Foreskin fibroblast (primary cell): ENCODE measurements at places on chromosomes 4 and X.

DNA sequence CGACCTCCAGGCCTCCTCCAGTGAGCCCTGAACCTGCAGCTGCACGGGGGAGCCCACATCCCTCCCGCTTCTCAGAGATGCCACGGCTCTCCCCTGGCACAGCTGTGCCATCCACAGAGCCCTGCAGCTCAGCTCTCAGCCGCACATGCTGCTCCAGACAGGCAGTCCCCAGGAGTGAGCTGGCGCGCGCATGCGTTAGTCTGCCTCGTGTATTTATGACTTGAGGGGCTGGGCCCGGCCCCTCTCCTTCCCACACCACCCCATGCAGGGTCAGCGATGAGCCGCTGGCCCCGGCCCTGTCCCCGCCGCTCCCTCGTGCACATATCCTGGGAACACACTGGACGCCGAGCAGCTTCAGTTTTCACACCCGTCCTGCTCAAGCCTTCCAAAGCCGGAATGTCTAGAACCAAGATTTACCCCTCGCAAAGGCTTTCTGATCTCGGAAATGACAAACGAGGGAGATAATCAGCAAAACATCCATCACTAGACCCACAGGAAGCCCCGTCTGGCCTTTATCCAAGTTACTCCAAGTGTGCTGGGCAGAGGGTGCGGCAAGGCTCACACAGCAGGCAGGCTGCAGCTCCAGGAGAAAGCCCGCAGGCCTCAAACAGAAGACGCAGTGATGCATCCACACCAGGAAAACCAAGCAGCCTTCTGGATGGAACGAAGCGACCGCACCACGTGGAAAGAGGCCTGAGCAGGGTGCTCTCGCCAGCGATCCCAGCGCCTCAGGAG lies 24.3 kb downstream of the GAK start:
- peak; percentile 32 for DNase-seq

- DNase-seq: no peak
Observed at GRCh38 chrX:19557822-19558221, 42.5 kb upstream of the MAP3K15 start.

DNA sequence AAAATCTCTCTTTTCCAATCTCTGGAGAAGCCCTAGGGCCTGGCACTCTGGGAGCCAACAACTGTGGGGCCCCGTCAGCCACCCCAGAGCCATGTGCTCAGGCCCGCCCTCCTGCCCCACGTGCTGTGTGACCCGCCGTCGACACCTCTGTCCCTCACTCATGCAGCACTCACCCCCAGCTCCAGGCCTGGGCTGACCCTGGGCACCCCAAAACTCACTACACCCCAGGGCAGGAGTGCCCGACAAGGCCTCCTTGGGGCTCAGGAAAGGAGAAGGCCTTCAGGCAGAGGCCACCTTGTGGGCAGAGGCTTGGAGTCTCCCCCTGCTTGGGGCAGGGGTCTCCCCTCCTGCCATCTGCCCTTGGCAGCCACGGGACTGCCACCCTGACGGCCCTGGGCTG lies 5.7 kb downstream of the MYL5 start:
- no peak for DNase-seq

DNA sequence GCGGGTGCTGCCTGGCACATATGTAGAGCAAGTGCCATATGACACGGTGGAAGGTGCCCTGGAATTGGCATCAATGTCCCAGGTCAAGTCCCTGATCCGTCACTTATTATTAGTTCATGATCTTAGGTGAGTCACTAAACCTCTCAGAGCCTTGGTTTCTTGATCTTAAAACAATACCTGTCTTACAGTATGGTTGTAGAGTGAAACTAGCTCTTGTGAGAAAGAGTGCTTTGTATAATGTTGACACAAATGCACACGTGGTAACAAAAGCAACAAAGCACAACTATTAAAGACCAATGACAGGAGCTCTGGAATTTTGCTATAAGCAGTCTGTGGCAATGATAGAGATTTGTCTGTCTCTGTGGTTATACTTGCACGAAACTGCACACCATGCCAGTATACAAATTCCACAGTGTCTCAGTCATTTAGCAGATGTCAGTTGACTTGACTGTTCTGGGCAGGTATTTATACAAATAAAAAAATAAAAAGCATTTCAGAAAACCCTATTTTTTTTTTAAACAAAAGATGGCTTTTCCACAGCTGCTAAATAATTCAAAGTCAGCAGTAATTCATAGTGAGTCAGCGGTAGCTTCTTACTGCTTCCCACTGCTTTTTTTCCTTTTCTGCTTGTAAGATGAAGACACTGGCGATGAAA lies 19.7 kb upstream of the ACSL1 start:
- peak; percentile 10 for DNase-seq

DNA sequence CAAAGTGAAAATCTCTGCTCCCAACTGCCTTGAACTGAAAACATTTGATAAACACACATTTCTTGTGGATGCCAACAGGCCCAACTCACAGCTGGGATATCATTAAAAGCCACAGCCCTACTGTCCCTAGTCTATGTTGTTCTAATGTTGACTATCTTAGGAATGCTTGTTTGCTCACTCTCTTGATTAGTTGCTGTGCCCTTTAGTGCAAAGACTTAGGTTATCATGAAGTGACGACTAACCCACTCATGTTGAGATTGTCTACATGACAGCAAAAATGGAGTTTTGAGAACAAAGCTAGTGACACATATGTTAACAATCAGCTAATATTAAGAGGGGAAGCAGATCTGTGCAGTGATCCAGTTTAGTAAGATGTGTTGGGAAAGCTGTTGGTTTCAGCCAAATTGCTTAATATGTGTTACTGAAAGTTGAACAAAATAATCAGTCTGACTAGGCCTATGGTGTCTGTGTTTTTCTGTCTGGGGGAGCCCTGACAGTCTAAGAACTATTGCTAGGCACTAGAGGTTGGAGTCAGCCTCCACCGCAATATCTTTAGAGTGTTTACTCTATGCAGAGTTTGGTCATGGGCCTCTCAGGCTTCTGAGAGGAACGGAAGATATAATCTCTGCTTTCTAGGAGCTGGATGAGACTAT lies 125.5 kb downstream of the ATG4A start:
- DNase-seq: no peak
